ENCODE measurements at places on chromosomes 13 and 19.
A peak's percentile ranks its signal among the peaks of the same experiment; 100 is the strongest.

DNA sequence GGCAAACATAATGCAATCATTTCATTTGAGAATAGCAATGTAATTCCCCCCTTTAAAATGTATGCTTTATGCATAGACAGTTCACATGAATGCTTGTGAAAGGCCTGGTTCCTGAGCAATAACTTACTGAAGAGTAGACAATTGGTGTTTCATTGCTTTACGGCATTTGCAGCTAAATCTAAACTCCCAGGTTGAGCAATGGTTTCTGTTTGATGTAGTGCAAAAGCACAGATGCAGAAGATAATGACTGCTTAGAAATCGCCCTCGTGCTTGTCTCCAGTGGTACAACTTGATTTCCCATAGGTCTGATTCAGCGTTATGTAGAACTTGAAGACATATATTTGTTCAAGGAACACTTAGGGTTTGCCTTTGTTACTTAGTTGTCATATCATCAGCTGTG lies 1018.3 kb downstream of the DIAPH3 start:
- no peak overlapping the region for H3K27ac ChIP-seq
- no peak for DNase-seq
- no peak overlapping the region for H3K4me3 ChIP-seq
- H3K4me1 ChIP-seq, result no peaks in the 10 kb centered on the region
- no peaks in the 10 kb centered on the region for H3K27me3 ChIP-seq

DNA sequence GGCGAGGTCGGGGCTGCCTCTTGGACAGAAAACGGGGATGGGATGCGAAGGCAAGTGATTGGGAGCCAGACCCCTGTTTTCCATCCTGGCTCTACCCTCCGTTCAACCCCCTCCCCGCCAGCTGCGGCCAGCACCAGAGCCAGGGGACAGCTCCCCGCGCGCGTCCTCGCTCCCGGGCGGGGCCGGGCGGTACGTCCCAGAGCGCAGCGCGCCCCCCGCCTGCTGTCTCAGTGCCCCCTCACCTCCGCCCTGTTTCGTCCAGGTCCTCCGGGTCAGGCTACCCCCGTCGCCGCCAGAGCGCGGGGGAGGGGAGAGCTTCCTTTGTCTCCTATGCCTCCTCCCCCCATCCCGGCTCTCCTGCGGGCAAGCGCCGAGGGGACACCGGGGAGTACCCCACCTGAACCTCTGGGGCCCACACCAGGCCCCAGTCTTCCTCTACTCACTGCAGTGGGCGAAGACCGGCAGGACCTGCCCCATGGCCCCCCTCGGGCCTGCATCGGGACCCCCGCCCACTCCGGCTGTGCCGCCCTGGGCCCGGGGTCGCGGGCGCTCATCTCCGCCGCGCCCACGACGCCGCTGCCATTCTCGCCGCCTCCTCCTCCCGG lies 396 bp downstream of the RTN2 start:
- DNase-seq, result peak; percentile 72
- H3K36me3 ChIP-seq, result peaks cover 9% of the 10 kb centered on the region
- peak overlapping the region; percentile 66 for H3K4me3 ChIP-seq
- peaks cover 21% of the 10 kb centered on the region for H3K4me1 ChIP-seq
- H3K27ac ChIP-seq, result no peak overlapping the region
- H3K27me3 ChIP-seq, result peaks cover 18% of the 10 kb centered on the region

DNA sequence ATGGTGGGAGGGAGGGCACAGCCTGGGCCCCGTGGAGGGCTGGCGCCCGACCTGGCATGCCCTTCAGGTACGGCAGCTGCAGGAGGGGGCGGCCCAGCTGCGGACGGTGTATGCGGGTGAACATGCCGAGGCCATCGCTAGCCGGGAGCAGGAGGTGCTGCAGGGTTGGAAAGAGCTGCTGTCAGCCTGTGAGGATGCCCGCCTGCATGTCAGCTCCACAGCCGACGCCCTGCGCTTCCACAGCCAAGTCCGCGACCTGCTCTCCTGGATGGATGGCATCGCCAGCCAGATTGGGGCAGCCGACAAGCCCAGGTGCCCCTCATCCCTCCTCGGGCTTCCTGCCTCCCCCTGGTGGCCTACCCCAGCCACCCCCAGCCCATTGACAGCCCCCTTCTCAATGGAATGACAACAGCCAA lies 16.6 kb upstream of the SHKBP1 start:
- H3K27ac ChIP-seq, result no peak overlapping the region
- no peaks in the 10 kb centered on the region for H3K4me1 ChIP-seq
- no peaks in the 10 kb centered on the region for H3K36me3 ChIP-seq
- H3K27me3 ChIP-seq, result peaks cover 52% of the 10 kb centered on the region

DNA sequence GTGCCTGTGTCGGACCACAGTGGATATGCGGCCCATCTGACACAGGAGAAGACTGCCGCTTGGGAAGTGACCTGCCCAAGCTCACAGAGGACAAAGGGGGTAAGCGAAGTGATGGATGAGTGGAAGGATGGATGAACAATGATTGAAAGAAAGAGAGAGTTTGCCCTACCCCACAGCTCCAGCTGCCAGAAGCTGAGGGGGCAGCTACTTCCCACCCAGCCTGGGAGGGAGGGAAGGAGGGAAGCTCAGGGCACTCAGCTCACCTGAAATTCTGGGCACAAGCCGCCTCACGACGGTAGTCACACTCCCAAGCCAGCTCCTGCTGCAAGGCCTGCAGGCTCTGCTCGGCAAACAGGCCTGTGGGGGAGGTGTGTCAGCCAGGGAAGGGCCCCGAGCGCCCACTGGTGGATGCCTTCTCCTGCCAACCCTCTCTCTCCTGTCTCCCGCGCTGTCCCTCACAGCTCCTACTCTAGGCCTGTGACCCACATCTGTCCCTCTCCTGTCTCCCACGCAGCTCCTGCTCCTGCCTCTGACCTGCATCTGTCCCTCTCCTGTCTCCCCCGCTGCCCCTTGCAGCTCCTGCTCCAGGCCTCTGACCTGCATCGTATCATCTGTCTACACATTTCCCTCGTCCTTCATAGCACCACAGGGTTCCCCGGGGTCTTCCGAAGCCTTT lies 12.0 kb upstream of the NUMBL start:
- DNase-seq, result no peak
- peaks cover 46% of the 10 kb centered on the region for H3K36me3 ChIP-seq
- H3K4me1 ChIP-seq, result peaks cover 4% of the 10 kb centered on the region

GRCh38 chr19:53942001-53942786 lies 20.5 kb upstream of the CACNG8 start:
- peaks cover 10% of the 10 kb centered on the region for H3K27me3 ChIP-seq
- H3K4me3 ChIP-seq, result peak overlapping the region; percentile 58
- H3K27ac ChIP-seq, result no peak overlapping the region
- peak; percentile 93 for DNase-seq
- H3K4me1 ChIP-seq, result no peaks in the 10 kb centered on the region

DNA sequence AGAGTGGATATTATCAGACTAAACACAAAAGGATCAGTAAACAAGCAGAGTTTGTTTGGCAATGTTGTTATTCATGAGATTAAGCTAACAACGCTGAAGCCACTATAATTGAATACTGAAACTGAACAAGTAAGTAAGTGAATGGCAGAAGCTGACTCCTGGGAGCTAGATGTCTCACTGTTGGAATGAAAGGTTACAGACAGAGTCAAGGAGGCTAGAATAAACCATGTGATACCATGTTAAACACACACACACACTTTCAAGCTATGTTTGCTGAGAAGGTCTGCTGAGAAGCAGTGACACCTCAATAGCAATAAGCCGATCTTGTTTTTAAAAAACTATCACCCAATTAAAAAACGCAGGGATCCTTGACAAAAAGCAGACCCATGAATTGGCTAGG lies 1609.4 kb upstream of the MIR17HG start:
- H3K27ac ChIP-seq, result no peak overlapping the region
- H3K27me3 ChIP-seq, result no peaks in the 10 kb centered on the region
- no peak for DNase-seq
- H3K4me1 ChIP-seq, result no peaks in the 10 kb centered on the region
- no peak overlapping the region for H3K4me3 ChIP-seq

DNA sequence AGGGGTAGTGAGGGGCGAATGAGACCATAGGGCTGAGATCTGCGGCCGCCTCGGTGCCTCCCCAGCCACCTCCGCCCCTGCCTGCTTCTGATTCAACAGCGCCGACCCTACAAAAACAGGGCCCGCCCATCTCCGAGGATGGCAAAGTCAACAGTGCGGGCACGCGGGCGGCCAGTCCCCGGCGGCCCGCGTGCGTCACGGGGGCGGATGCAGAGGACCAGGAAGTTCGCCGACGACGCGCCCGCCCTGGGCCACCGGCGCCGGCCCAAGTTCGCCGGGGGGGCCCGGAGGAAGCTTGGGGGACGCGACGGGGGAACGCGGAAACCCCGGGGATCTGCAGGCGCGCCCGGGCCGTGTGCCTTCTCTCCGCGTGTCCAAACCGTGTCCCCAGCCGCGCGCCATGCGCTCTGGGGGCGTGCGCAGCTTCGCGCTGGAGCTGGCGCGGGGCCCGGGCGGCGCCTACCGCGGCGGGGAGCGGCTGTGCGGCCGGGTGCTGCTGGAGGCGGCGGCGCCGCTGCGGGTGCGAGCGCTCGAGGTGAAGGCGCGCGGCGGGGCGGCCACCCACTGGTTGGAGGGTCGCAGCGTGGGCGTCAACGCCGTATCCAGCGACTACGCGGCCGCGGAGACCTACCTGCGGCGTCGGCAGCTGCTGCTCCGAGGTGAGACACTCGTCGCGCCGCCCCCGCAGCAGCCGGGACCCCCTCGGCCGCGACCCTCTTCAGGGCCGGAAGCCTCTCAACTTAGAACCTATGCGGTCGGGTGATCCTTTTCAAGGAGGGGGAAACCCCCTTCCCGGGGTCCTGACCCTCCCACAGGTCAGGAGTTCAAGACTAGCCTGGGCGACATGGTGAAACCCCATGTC lies 6.8 kb upstream of the ARRDC2 start:
- H3K27ac ChIP-seq, result no peak overlapping the region
- H3K4me1 ChIP-seq, result no peaks in the 10 kb centered on the region
- H3K36me3 ChIP-seq, result no peaks in the 10 kb centered on the region

DNA sequence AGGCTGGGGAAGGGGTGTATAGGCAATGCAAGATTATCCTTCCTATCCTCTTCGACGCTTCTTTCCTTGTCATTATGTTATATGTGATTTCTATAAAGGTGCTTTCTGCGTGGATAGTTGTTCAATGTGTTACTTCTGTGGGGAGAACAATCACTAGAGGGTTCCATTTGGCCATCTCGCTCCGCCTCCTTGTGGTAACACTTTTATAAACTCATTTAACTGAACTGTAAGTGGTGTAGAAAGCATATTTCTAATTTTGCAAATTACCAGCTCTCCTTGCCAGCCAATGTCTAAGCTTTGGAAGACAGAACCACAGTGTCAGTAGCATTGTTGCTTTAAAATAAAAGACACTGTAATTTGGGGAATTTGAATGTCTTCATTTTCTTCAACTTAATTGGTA lies 1093.7 kb upstream of the MIR17HG start:
- H3K36me3 ChIP-seq, result no peaks in the 10 kb centered on the region
- H3K4me3 ChIP-seq, result no peak overlapping the region
- no peaks in the 10 kb centered on the region for H3K4me1 ChIP-seq
- no peak overlapping the region for H3K27ac ChIP-seq

DNA sequence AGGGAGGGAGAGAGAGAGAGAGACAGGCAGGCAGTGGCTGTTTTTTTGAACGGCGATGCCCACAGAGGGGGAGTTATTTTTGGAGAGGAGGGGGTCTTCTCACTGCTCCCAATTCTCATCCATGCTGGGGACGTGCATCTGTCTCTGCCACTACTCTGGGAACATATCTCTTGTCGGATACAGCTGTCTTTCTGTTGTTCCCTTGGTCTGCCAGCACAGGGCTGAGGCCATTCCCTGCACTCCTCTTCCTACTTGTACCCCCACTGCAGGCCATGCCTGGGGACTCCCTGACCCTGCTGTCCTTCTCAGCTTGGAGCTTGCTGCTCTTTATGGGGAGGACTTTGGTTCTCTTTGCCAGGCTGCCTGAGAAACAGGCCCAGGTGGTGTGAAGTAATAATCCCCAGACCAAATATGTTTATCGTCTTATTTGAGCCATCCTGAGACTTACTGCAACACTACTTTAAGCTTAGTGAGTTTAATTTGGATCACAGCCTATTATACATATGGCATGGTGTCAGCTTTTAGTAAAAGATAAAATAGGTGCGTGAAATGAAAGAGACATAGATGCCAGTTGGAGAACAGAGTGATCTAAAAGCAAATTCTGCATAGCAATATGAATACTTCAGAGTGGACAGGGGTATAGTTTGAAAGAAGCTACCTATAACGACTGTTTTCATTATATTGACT lies 19.1 kb downstream of the LRCH1 start:
- no peaks in the 10 kb centered on the region for H3K36me3 ChIP-seq
- H3K4me1 ChIP-seq, result peaks cover 6% of the 10 kb centered on the region
- peak overlapping the region; percentile 46 for H3K4me3 ChIP-seq
- H3K27me3 ChIP-seq, result no peaks in the 10 kb centered on the region
- no peak overlapping the region for H3K27ac ChIP-seq

DNA sequence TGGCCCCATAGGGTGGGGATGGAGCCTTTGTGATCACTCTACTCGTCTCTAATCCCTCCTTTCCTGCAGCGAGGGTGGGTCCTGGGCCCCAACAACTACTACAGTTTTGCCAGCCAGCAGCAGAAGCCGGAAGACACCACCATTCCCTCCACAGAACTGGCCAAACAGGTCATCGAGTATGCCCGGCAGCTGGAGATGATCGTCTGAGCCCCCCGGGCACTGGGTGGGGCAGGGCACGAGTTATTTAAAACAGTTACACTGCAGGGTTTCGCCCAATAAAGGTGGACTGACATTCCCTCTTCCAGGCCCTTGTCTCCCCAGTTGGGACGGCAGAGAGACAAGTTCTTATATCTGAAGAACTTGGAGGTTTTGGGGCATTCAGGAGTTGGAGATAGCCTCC lies 4.7 kb downstream of the GGN start:
- no peak for DNase-seq
- no peaks in the 10 kb centered on the region for H3K27me3 ChIP-seq
- peaks cover 3% of the 10 kb centered on the region for H3K4me1 ChIP-seq
- no peak overlapping the region for H3K4me3 ChIP-seq
- peaks cover 36% of the 10 kb centered on the region for H3K36me3 ChIP-seq

- H3K27me3 ChIP-seq, result no peaks in the 10 kb centered on the region
- no peak overlapping the region for H3K27ac ChIP-seq
- H3K4me3 ChIP-seq, result peak overlapping the region; percentile 60
- H3K4me1 ChIP-seq, result peaks cover 18% of the 10 kb centered on the region
- DNase-seq, result no peak
These were observed 607 bp downstream of the PLEKHJ1 start for GRCh38 chr19:2235381-2236063.

- no peak overlapping the region for H3K27ac ChIP-seq
- no peaks in the 10 kb centered on the region for H3K27me3 ChIP-seq
- no peaks in the 10 kb centered on the region for H3K4me1 ChIP-seq
- H3K4me3 ChIP-seq, result no peak overlapping the region
These were observed 9.1 kb downstream of the FEM1A start for GRCh38 chr19:4800591-4801081.

DNA sequence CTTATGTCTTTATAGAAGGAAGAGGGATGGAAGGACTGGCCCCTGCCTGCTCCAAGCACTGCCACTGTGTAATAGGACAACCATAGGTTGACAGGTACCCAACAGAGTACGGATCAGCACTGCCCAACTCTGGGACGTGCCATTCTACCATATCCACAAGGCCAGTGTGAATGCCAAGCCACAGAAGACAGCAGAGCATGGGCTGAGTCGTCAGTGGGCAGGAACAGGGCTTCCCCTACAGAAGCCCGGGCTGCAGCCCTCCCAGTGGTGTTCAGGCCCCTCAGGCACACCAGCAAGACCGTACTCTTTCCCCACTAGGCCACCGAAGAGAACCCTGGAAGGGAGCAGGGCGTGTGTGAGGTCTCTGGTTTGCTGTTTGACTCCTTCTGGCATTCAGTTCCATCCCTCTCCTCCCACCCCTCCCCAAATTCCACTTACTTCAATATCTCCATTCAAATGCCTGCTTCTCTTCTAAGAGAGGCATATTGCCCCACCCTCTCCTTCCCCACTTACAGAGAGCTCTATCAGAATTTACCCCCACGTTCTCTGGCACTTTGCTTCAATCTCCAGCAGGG lies 209.4 kb downstream of the FOXO1 start:
- H3K36me3 ChIP-seq, result no peaks in the 10 kb centered on the region
- H3K4me1 ChIP-seq, result peaks cover 4% of the 10 kb centered on the region
- no peak overlapping the region for H3K4me3 ChIP-seq
- no peaks in the 10 kb centered on the region for H3K27me3 ChIP-seq
- H3K27ac ChIP-seq, result no peak overlapping the region
- no peak for DNase-seq

All from neuronal stem cell (in vitro differentiated cells).